CD4-positive, alpha-beta memory T cell (primary cell): ENCODE measurements at places on chromosomes 4 and X.

DNA sequence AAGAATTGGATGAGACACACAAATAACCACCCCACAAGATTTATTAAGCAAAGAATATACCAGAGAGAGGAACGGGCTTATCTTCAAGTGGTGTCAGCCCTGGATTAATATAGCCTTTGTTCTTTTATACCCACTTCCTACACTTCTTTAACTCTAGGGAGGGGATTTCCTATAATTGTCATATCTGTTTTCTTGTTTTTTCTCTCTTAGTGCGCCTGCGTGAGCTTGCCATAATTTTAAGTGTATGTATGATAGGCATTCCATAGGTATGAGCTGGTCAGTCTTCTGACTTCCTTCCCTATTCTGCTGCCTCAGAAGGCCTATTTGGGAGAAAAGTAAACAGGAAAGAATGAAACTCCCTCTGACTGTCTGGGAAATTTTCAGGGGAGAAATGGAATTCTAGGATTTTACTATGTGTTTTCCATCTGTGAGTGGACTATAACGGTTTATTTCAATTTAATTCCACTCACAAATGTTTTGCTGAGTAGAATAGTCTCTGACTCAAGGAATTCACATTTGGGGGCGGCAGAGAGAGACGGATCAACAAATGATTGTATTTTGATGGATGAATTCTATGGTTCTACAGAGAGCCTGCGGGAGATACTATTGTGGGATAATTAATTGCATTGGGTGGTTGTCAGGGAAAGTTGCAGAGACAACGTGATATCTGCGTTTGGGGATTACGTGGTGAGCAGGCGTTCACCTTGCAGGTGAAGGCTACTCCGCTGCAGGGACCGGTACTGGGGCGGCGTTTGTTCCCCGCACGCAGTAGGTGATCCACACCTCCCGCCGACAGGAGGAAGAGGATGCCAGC, 626 bp upstream of the CEP135 start:
- DNase-seq, result peak; percentile 76

DNA sequence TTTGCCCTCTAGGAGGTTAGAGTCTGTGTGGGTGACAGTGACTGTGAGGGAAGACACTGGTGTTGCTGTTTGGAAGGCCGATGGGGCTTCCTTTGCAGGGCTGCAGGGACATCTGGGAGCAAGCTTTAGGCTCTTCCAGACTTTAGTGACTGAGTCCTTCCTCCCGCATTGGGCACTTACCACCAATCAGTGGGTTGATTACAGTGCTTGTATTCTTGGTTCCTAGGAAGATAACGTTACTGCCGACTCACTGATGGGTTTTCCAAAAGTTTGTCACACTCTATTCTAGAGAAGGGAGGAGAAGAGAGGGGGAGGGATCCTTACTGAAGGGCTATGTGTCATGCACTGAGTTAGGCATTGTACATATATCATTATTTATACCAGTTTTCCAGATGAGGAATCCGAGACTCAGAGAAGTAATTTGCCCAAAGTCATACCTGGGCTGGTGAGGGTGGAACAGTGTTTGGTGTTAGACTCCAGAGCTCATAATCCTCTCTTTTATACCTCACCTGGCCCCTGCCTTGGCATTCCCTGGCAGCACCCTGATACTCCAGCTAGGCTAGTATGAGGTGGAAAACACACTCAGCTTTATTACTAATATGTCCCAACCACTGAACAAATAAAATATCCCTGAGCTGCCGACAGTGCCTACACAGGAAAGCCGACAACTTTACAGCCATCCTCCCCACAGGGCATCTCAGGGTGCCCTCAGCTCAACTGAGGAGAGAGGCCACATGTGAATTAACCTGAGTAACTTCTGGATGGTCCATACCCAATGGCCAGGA, 3.8 kb downstream of the CHST7 start:
- DNase-seq, result no peak

- DNase-seq, result no peak
These were observed 53.7 kb upstream of the HPF1 start for GRCh38 chr4:169811476-169811875.

DNA sequence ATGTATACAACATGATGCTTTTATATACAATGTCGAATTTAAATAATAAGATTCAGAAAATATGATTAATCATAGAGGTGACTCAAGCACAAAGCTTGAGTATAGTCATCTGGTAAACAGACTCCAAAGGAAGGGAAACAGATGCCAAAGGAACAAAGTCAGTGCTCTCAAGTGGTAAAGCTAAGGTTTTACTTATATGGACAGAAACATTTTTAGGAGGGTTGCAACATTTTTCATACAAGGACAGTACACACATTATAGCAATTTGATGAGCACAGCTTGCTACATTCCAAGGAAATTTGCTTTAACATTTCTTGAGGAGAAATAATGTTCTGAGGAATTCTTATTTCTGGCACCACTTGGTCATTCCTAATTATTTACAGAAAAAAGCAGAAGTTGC, 333.4 kb upstream of the AADAT start:
- DNase-seq, result no peak

DNA sequence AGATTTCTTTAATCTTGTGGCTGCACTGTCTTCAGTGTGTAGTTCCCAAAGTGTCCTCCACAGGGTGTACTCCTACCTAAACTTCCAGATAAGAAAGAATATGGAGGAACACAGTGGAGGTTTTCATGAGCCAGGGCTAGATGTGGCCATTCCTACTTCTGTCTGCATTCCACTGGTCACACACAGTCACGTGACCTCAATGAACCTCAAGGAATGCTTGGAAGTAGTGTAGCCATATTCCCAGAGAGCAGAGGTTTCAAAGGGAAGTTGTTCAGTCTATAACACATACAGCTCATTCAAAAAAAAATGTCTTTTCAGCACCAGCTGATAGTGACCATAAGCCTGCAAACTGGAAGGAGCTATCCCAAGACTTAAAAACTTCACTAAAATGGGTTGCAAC, 53.6 kb downstream of the ASB9 start:
- no peak for DNase-seq

- no peak for DNase-seq
These were observed 424.5 kb upstream of the CTSO start for GRCh38 chr4:156378033-156378665.

DNA sequence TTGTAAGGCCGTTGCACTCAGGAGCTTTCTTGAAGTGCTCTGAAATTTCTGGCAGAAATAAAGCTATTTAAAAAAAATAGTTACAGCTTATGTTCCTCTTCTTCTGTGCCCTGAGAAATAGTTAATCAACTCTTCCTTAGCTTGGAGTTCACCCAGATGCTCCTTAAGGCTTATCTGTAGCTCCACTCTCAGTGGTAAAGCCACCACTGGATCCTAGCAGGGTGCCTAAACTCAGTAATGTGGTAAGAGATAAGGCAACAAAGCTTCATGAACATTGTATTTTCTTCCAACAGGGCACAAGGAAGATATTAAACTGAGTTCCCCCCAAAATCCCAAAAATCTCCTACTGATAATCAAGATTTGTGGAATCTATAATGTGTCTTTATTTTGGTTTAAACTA, 299.5 kb downstream of the MAPK10 start:
- DNase-seq, result no peak

DNA sequence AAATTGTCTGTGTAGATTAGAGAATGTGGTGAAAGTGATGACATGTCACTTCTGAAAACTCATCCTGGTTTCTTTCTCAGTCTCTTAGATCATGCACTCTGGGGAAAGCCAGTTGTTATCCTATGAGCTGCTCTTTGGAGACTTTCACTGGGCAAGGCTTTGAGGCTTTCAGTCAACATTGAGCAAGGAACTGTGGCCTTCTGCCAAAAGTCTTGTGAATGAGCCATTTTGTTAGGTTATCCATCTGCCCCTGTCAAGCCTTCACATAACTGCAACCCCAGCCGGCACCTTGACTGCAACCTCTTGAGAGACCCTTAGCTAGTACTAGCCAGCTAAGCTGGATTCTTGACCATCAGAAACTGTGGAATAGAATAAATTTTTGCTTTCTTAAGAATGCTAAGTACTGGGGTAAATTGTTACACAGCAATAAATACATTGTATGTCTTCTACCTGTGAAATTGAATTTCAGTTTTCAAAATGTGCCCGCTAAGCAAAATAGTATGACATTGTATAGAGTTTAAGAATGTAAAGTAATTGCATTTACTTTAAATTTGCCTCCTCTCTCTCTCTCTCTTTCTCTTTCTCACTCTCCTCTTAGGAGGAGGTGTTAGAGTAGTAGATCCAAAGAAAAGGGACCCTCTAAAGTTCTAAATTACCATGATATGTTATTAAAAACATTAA, 1273.0 kb downstream of the RAPGEF2 start:
- no peak for DNase-seq

DNA sequence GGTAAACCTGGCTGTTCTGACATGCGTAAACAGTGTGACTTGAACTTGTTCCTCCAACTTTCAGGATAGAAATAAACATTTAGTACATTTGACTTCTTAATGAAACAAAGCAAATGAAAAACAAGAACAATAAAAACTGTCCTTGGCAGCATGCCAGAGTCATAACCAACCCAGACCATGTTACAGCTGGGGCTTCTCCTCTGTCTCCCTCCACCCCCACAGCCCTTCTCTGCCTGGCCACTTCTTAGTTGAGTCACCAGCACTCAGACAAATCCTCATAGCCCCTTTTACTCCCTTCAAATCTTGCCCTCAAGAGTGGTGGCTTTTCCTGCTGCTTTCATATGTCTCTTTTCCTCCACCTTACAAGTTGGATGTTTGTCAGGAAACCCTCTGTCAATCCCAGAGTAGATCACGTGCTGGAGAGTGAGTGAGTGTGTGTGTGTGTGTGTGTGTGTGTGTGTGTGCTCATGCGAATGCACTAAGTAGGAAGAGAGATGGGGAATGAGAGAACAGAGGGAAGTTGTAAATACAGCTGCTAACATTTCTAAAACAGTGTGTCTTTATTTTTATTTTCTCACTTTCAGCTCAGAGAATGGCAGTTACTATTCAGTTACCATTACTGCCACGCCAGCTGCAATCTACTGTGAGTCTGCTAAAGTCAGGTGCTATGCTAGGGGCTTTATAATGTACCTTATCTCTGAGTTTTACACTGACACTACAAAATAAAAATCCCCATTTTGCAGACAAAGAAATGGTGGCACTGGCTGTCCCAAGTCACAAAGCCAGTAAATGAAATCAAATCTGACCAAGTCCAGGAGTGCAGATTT, 15.0 kb downstream of the SCARB2 start:
- DNase-seq, result no peak

GRCh38 chr4:165190591-165191347, 16.6 kb upstream of the KLHL2 start:
- DNase-seq, result no peak

DNA sequence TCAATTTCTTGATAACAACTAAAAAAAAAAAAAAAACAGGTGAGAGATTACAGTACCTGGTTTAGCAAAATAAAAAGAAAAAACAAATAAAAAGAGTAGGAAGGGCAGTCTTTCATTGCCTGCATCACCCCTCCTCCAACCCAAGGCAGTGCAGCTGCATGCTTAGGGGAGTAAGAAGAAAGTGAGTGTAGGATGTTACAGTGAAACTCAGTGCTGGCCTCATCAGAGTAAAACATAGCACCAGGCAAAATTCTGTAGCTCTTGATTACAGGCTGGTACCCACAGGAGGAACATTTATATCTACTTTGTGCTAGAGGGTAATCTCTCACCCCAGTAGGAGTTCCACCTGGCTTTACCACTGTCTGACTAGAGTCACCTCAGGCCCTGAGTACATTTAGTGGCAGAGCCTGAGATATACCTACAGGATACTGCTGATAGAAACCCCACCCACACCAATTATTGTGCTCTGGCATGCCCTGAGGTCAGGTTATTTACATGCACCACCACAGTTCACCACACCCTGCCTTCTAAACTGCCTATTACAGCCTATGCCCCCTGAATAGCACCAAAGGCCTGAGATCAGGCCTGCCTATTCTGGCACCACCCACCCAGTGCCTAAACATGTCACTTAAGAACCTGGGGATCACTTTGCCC, 241.6 kb downstream of the PAPSS1 start:
- no peak for DNase-seq

DNA sequence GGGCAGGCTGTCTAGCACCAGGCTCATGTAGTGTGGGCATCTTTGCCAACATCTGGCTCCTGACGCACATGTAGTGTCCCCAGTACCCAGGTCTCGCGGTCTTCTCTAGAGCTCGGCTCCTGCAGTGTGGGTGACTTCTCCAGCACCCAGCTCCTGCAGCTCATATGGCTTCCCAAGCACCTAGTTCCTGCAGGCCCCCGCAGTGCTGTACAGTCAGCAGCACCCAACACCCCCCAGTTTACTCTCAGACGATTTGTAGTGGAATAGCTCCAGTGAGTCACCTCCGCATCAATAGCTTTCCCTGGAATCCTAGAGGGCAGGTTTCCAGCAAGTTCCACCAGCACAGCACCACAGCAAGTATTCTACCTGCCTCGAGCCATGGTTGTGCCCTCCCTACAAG, 30.9 kb downstream of the ZNF41 start:
- DNase-seq, result no peak

GRCh38 chr4:1030559-1030958, 19.1 kb downstream of the FGFRL1 start:
- DNase-seq, result no peak

DNA sequence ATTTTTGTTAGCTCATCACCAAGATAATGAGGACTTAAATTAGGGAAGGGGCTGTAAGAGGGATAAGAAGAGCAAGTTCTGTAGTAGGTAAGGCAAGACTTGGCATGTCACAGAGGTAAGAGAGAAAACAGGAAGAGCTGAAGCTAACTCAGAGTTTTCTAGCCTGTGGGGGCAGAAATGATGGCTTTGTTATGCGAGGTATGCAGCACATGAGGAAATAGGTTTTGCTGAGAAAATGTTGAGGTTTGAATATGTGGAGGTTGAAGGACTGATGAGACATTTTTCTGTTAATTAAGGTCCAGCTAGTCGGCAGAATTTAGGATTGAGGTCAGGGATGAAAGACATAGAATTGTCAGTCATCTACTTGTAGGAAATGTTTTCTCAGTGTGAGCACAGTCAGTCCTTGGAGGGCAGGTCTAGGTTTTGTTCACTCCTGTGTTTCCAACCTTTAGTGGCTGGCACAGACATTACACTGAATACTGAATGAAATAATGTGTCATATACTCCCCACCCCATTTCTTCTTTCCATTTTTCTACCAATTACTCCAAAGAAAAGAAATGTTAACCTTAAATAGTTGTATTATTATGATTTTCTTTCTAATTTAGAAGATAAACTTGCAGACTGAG, 154.0 kb upstream of the AADAT start:
- no peak for DNase-seq

- no peak for DNase-seq
These were observed 70.4 kb downstream of the SHROOM2 start for GRCh38 chrX:9856588-9856987.

GRCh38 chr4:21554066-21554465, 394.5 kb downstream of the KCNIP4 start:
- DNase-seq, result no peak

- DNase-seq, result no peak
These were observed 71.8 kb downstream of the TMA16 start for GRCh38 chr4:163566257-163566796.
